ENCODE measurements at places on chromosomes 1 and 21.
A peak's percentile ranks its signal among the peaks of the same experiment; 100 is the strongest.

- no peak for DNase-seq
Measured at GRCh38 chr1:113255038-113255719, 135.1 kb upstream of the MAGI3 start.

DNA sequence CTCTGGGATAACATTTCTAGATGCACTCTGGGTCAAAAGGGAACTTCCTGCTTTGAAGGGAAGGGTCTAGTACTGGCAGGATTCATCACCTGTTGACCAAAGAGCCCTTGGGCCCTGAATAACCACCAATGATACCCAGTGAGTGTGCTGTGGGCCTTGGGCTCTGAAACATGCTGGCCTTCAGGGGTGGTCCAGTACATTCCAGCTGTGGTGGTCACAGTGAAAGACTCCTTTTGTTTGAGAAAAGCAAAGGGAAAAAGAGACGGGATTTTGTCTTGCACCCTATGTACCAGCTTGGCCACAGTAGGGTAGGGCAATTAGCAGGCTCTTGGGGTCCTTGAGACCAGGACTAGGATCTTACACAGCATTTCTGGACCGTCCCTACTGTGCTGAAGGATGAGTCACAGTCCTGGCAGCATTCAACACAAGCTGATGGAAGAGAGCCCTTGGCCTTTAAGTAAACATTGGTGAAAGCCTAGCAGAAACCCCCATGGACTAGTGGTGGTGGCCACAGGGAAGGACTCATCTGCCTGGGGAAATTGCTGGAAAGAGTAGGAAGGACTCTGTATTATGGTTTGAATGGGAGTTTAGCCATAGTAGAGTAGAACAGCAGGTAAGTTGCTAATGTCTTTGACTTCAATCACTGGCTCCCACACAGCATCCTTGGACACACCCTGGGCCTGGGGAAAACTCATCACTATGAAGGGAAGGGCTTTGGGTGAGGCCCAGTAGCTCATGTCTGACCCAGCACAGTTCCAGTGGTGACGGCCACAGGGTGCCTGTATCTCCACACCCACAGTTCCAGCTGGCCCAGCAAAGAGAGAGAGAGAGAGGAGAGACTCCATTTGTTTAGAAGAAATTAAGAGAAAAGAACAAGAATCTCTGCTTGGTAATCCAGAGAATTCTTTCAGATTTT is 87.5 kb downstream of the COL24A1 start:
- no peak for DNase-seq

DNA sequence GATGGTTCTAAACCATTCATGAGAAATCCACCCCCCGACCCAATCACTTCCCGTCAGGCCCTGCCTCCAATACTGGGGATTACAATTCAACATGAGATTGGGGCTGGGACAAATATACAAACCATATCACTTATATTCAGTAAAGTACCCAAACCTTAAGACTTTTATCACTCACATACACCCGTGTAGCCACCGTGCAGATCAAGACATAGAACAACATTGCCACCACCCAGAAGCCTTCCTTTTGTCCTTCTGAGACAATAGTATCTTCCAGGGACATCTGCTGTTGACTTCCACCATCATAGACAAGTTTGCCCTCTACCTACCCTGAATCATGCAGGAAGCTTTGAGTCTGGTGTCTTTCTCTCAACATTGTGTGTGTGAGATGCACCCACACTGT is 37.5 kb downstream of the CLIC6 start:
- no peak for DNase-seq

DNA sequence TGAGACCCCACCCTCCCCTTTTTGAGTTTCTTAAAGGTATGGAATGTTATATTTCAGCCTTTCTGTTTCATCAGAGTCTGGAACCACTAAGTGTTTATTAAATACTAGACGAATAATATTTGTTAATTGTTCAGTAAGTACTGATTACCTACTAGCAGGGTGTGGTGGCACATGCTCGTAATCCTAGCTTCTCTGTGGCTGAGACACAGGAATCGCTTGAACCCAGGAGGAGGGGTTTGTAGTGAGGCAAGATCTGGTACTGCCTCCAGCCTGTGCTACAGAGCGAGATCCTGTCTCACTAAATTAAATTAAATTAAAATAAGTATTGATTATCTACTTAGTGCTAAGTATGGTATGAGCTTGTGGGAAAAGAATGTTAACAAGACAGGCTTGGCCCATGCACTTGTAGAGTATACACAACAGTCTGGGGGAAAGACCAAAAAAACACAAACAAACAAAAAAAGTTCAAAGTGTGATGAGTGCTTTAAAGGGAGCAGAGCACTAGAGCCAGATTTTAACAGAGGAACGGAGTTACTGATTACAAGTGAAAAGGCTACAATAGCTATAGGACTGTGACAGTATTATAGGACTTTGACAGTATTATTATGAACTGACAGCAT is 2.4 kb downstream of the CEPT1 start:
- no peak for DNase-seq

DNA sequence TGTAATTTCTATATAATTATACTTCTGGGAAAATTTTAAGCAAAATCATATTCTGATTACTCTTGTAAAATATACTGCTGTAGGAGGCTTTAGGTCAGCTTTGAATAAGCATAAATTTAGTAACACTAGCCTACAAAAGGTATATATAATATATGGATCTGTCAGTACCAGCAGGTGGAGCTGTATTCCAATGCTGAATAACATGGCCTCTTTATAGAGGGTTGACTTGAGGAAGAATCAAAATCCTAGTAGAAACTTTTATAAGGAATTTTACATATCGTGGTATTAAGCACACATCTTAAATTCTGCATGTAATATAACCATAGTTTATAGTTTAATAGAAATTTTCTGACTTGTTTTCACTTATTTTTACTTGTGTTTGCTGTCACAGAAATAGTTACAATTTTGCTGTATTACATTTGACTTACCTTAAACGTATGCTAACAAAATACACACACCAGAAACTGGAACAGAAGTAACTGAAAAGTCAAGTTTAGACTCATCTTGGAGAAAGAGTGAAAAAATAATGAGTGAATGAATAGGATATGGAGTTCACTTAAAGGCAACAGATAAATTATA is 79.3 kb downstream of the HMCN1 start:
- peak; percentile 43 for DNase-seq

DNA sequence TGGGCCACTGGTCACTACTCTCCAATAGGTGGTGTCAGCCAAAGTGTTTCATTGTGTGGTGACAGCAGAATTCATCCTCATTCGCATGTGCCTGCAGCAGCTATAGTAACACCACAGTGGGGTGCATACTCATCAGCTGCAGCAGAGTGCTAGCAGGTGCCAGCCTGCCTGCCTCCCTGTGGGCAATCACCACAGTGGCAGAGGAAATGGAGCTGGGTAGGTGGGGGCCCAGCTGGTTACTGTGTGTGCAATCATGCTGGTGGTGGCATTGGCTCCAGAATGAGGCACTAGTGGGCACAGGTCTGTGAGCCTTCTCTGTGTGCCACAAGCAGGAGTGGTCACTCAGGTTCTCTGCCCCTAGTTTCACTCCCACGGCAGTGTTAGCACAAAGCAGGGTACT is 579.2 kb downstream of the PTPRC start:
- DNase-seq: no peak

GRCh38 chr1:71054791-71055190 is 7.2 kb upstream of the PTGER3 start:
- no peak for DNase-seq

DNA sequence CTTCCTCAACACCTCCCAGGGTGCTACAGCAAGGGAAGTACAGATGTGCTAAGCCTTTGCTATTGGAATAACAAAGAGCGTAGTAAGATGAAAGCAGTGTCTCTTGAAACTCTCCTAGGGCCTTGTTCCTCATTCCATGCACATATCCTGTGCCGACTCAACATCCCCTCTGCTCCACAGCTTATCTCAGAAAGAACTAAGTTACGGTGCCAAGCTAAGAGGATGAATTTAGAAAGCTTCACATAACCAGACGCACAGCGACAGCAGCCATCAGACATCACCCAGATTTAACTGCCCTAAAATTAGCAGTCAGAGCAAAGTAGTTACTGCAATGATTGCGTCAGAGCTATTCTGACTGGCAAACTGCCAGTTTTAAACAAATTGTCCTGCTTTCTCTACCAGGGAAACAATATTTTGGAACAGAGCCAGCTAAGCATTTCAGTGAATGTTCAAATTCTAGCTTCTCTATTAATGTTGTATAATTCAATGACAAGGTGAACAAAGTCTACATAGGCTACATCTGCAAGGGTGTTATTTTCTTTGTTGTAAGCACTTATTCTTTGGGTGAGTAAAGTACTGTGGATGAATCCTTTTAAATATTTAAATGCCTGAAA is 9.5 kb downstream of the SIPA1L2 start:
- no peak for DNase-seq

DNA sequence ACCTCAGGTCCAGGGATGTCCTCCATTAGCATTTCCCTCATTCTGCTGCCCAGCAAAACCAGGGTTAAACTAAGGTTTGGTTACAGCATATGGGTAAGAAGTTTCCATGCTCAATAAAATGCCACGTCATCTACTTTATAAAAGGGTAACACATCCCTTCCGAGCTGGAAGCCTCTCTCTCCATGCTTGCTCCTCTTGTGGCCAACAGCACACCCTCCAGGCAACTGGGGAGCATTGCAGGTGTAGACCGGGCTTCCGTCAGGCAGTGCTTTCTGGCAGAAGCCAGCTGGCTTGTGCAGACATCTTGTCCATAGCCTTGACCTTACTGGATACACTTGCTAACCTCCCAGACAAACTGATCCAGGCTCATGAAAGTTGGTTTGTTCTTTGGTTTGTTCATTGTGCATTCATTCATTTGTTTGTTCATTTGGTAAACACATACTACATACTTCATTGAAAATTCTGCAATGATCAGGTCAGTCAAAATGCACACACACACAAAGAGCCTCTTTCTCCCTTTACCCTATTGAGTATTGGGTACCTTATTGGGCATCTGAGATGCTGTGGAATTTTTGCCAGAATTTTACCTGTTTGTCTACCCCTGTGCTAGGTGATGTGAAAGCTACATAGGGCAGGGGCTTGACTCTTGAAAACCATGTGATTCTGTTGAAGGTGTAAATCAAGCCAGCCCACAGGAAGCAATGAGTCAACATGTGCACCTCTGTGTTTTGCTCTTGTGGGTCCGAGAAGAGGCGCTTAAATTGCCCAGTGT is 422.8 kb downstream of the CAMTA1 start:
- DNase-seq: peak; percentile 24
